ENCODE measurements at places on chromosomes 13 and 19.

- peak; percentile 64 for DNase-seq
Measured at GRCh38 chr19:42433503-42434260, 6.5 kb upstream of the LIPE start.

DNA sequence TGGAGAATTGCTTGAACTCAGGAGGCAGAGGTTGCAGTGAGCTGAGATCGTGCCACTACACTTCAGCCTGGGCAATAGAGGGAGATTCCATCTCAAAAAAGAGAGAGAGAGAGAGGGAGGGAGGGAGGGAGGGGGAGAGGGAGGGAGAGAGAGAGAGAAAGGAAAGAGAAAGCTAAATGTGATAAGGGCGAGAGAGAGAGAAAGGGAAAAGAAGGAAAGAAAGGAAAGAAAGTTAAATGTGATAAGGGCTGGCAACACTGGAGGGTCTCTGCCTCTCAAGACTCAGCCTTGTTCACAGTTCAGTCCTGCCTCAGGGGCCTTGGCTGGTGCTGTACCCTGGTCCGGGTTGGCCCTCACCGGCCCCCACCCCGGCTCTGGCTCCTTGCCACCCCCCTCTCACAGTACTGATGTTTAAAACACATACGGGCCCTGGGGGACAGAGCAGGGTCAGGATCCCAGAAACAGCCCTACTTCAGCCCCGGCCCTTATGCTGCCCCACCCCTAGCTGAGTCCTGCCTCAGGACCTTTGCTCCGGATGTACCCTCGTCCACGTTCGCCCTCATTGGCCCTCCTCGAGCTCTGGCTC lies 3.5 kb downstream of the MAP1S start:
- no peak for DNase-seq

GRCh38 chr13:46071590-46072249 lies 19.2 kb upstream of the ZC3H13 start:
- no peak for DNase-seq

DNA sequence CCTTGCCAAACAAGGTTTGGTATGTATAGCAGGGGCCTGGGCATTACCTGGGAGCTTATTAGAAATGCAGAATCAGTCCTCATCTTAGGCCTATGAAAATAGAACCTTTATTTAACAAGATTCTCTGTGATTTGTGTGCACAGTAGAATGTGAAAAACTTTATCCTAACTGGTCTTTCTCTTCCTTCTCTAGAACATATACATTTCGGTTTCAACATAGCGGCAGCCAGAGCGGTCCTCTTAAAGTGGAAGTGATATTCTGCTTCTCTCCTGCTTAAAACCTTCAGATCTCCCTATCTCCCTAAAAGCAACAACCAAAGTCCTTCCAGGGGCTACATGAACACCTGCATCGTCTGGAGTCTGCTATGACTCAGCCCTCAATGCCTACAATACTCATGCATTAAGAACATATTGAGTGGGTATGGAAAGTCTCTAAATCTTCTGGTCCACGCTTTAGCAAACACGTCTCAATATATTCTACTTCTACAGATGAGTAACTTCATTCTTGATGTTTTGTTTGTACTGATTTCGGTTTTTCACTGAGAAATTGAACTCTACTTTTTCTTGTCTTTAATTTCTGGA lies 84.5 kb downstream of the SPRY2 start:
- DNase-seq = no peak
